Eye (tissue), 1 donor: ENCODE measurements at places on chromosomes 7 and 10.
A peak's percentile ranks its signal among the peaks of the same experiment; 100 is the strongest.

DNA sequence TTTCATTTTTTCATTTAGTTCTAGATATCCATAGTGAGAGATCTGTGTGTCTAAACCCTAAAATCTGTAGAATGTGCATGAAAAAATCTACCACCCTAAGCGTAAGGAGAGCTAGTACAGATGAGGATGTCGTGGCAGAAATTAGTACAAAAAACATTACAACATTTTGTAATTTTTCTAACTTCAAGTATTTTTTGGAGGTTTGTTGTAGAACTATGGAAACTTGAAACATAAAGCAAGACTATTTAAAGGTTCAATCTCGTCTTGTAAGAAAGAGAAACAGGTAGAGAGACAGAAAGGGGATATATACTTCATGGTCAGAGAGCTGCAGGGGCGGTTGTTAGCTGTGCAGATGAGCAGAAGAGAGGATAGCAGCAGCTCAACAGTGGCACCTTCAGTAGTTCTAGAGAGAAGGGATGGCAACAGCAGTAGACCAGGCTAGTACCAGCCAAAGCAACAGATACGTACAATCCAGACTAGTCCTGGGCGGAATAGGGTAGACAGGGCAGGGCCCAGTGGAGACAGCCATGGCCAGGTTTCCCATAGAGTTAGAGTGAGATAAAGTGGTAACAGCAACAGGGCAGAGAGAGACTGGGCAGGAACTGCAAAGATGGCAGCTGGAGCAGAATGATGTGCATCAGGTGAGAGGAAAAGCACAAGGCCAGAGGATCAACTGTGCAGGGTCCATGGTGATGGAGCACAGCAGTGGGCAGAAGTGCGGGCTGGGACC lies 145.2 kb downstream of the FRMD4A start:
- DNase-seq: peak; percentile 67

- DNase-seq: peak; percentile 67
These were observed 200.3 kb upstream of the PCLO start for GRCh38 chr7:83362871-83363550.

GRCh38 chr7:26365077-26365900 lies 73.6 kb downstream of the SNX10 start:
- DNase-seq: peak; percentile 94

DNA sequence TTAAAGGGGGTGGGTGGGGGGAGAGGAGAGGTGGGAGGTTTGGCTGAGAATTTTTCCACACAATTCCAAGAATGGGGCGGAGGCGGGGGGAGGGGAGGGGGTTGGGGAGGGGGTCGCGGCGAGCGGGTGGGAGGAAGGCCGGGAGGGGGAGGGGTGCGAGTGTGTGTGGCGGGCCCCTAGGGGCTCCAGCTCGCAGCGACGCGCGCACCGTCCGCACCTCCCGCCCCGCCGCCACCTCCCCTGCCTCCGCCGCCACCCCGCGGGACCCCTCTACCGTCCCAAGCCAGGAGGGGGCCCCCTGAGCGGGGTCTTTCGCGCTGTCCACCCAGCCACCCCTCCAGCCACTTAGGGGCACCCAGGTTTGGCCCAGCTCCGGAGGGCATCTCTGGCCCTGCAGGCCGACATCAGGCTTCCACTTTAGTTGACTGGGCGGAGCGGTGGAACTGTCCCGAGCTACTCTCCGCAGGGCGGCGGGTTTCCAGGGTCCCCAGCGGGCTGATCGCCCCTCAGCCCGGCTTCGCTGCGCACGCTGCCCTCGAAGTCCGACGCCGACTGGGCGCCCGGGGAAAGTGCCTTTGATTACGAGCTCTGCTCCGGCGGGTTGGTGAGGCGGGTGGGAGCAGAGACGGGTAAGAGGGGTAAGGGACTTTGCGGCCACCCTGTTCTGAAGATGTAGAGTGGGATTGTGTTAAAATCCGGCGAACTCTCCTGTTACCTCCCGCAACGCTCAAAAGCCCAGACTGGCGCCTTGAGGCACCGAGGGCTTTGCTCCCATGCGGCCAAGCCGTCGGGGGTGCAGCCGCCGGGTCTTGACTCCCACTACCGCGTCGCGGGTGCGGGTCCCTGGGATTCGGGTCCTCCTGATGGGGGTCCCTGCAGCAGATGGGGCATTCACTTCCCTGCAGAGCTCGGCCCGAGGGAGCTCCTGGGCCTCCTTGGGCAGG lies 1.8 kb upstream of the VAX1 start:
- DNase-seq: peak; percentile 57

- no peak for DNase-seq
These were observed 28.1 kb upstream of the SH2D4B start for GRCh38 chr10:80509403-80510161.

GRCh38 chr7:129067943-129068548 lies 13.1 kb upstream of the TNPO3 start:
- no peak for DNase-seq

GRCh38 chr7:25456467-25457171 lies 228.3 kb upstream of the NPVF start:
- peak; percentile 14 for DNase-seq

DNA sequence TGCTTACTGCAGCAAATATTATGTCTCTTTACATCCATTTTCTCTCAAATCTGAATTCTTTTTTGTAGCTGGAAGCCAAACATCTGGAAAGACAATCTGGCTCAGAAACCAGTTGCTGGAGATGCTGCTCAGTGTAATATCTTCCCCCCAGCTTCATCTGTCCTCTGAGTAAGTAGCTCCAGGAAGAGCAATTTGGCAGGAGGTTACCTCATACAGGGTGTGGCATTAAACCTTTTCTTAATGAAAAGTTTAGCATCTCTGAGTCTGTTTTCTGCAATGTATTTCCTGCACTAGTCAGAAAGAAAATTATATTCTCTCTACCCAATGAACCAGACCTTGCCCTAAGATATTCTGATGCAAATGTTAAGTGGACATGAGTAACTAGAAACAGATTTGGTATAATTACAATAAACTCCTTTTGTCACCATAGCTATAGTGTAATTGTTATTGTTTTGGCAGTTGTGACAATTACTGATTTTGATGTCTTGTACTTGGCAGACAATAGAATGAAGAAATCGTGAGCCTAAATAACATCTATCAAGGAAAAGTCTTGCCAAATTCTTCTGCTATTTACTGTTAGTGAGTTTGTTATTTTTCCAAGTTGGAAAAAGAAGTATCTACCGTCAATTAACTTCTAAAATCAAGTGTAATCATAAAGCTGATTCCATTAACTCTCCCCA lies 123.3 kb downstream of the WDFY4 start:
- peak; percentile 25 for DNase-seq

- DNase-seq: no peak
These were observed 46.9 kb upstream of the ARL4A start for GRCh38 chr7:12640299-12641096.

DNA sequence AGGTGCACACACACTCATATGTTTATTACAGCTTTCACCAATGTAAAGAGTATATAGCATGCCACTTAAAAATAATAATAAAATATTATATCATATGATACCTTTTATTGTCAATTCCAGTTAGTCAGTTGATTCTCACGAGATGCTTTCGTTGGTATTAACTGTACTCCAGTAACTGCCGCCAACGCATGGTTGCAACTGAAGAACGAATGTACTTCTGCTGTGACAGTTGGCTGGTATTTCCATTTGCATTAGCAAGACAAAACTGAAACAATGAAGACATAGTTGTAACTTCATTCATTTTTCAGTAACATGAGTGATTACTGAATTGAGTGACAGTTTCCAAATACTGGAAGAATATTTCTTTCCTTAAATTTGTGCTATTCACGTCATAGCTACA lies 70.5 kb upstream of the PRKCQ start:
- no peak for DNase-seq

DNA sequence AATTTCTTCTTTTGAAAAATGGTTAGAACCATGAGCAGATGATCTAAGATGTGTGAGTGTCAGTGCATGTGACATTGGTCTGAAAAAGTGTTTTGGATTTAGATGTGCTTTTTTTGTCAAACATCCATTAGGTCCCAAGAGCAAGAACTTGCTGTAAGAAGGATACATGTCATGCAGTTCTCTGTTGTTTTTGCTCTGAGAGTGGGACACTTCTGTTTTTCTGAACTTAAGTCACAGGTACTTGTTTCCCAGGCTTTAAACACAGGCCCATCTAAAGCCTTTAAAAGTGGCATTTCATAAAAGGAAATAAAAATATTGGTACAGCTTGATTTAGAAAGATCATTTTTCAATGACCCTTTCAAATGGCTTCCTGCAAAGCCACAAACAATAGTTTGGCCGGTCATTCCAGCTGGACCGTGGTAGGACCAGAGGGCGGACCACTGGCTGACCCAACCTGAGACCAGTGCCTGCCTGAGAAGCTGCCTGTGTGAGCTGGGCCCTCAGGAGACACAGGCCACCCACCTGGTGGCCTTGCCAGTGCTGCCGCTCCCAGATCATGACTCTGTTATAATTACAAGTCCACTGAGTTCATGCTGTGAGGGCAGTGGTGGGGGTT lies 92.7 kb downstream of the EEPD1 start:
- DNase-seq: no peak

DNA sequence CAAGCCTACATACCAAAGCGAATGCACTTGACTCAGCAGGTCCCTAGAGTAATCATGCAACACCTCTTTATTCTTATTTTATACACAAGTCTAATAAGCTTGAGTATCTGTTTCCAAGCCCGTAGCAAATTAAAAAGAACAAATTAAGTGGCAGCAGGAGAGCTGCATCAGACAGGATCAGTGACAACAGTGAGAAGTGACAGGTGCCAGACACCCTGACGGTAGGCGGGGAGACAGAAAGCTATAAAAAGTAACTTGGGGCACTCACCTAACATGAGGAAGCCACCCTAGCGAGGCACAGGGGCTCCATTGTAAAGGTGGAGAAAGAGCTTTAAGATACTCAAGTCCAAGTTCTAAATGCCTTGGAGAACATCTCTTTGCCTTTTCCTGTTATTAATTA lies 174.2 kb downstream of the PLXNA4 start:
- no peak for DNase-seq

GRCh38 chr7:84999450-84999849 lies 187.4 kb downstream of the SEMA3D start:
- no peak for DNase-seq

GRCh38 chr7:130210181-130210935 lies 2.7 kb downstream of the SSMEM1 start:
- DNase-seq: peak; percentile 35

- no peak for DNase-seq
These were observed 107.4 kb downstream of the DNAJB6 start for GRCh38 chr7:157444011-157444842.

GRCh38 chr10:121362026-121362425 lies 236.2 kb downstream of the FGFR2 start:
- no peak for DNase-seq

GRCh38 chr10:7952266-7952665 lies 102.2 kb upstream of the GATA3 start:
- no peak for DNase-seq

DNA sequence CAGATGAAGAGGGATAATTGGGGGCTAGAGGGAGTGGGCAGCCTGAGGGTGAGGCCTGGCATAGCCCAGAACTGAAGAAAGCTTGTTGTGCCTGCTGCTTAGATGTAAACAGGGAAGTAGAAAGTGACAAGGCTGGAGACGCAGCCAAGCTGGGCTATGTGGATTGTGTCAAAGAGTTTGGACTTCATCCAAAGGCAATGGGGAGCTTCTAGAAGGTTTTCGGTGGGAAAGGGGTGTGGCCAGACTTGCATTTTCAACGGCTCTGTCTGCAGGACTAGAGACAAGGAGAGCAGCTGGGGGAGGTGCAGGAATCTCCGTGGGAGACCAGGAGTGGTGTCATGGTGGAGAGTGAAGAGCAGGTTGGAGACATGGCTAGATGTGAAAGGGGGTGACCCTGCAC lies 48.8 kb downstream of the GOLGA7B start:
- no peak for DNase-seq

DNA sequence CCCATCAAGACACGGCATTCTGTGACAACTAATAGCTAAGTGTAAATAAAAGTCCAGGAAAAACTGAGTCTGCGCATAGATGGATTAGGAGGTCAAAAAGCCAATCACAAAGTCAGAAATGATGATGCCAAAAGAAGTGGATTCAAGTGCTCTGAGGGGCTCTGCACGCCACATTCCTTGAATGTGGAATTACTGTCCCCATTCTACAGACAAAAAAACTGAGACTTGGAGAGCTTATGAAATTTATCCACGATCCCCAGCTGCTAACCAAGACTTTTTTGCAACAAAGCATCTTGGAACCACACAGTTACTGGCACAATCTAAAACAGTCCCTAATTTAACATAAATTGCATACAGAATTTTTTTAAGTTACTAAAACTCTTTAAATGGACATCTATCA lies 49.6 kb upstream of the SLIT1 start:
- no peak for DNase-seq

DNA sequence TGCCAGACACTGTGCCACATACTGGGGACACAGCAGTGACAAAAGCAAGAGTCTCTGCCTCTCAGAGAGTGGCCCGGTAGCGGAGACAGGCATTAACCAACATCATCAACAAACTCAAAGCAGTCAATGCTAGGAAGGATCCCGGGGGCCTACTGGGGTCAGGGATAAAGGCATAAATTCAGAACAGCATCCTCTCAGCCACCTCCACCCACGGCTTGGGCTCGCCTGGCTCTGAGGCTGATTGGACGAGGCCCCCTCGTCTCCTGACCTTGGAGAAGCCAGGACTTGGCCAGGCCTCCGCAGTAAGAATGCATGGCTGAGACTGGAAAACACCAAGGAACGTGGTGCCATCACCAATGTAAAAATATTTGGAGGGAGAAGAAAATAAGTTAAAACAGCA lies 102.1 kb downstream of the ARHGAP22 start:
- no peak for DNase-seq
